Gastroesophageal sphincter (tissue), 4 donors: ENCODE measurements at places on chromosomes 1 and 21.
A peak's percentile ranks its signal among the peaks of the same experiment; 100 is the strongest.

GRCh38 chr1:89727517-89728312 lies 93.1 kb upstream of the LRRC8D start:
- no peaks in the 10 kb centered on the region for H3K36me3 ChIP-seq
- no peak overlapping the region for H3K4me3 ChIP-seq
- ATAC-seq: no peak
- H3K27me3 ChIP-seq: no peaks in the 10 kb centered on the region
- H3K4me1 ChIP-seq: no peaks in the 10 kb centered on the region
- peak overlapping the region; percentile 18 for H3K27ac ChIP-seq

- H3K4me1 ChIP-seq: no peaks in the 10 kb centered on the region
- H3K27me3 ChIP-seq: peaks cover 16% of the 10 kb centered on the region
- H3K27ac ChIP-seq: no peak overlapping the region
- ATAC-seq: no peak
These were observed 45.8 kb upstream of the DMRTB1 start for GRCh38 chr1:53413175-53414001.

- H3K27me3 ChIP-seq: no peaks in the 10 kb centered on the region
- no peak overlapping the region for H3K4me3 ChIP-seq
- H3K36me3 ChIP-seq: no peaks in the 10 kb centered on the region
- no peak for ATAC-seq
- no peak overlapping the region for H3K27ac ChIP-seq
These were observed 46.0 kb downstream of the COL24A1 start for GRCh38 chr1:86110451-86111129.

DNA sequence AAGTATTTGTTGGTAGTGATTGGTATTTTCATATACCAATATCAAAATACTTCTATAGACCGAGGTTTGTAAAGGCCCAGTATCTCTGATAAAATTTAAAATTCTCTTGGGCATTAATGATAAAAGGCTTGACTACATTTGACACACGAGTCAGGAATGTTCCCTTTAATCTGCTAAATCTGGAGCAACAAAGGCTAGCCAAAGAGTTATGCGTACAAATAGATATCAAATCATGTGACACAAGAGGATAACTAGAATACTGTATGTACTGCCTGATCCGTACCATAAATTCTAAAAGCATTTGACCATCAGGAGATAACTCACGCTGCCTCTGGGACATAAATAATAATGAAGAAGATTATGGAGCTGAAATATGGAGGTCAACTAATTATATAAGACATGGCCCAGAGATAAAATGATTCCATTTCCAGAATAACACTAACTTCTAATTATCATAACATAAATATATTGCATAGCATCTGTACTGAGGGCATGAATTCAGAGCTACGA lies 64.2 kb upstream of the SH3GLB1 start:
- no peaks in the 10 kb centered on the region for H3K27me3 ChIP-seq
- H3K27ac ChIP-seq: no peak overlapping the region
- no peak overlapping the region for H3K4me3 ChIP-seq
- no peak for ATAC-seq
- H3K4me1 ChIP-seq: no peaks in the 10 kb centered on the region

DNA sequence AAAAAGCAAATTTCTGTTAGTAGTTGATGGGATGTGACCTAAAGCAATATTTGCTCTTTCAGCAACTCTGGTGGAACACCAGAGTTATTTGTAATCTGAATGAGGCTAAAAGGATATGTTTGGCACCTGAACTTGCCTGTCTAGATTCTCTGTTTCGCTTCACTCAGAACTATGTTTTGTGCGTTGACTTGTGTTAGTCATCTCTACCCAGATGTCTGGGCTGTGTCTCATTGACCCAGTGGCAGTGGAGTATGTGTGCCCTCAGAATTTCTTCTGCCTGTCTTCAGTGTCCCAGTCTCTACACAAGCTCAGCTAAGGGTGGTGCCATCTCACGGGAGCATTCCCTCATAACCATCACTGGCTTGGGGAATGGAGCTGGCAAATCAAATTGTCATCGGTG lies 13.9 kb downstream of the KCNK1 start:
- no peaks in the 10 kb centered on the region for H3K36me3 ChIP-seq
- H3K27me3 ChIP-seq: no peaks in the 10 kb centered on the region
- H3K4me1 ChIP-seq: no peaks in the 10 kb centered on the region
- no peak overlapping the region for H3K4me3 ChIP-seq
- no peak overlapping the region for H3K27ac ChIP-seq
- no peak for ATAC-seq

- no peak for ATAC-seq
- no peaks in the 10 kb centered on the region for H3K27me3 ChIP-seq
- H3K4me1 ChIP-seq: no peaks in the 10 kb centered on the region
- no peak overlapping the region for H3K27ac ChIP-seq
- H3K36me3 ChIP-seq: no peaks in the 10 kb centered on the region
- no peak overlapping the region for H3K4me3 ChIP-seq
These were observed 264.7 kb upstream of the C1orf105 start for GRCh38 chr1:172155766-172156165.

DNA sequence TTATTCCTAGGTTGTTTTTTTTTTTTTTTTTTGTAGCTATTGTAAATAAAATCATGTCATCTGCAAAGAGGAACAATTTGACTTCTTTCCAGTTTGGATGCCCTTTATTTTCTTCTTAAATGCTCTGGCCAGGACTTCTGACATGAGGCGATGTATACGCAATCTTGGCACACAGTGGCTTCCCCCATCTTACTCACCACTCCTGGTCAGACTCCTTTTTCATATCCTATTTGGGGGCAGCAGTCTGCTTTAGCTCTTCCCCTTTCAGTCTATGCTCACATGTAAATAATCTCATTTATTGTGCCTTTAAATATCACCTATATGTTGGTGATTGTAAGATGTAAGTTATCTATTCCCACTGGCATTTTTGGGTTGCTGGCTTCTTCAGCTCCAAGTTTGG lies 56.1 kb downstream of the SLAMF6 start:
- H3K27ac ChIP-seq: no peak overlapping the region
- H3K4me3 ChIP-seq: no peak overlapping the region
- no peaks in the 10 kb centered on the region for H3K36me3 ChIP-seq
- no peaks in the 10 kb centered on the region for H3K4me1 ChIP-seq
- no peak for ATAC-seq
- no peaks in the 10 kb centered on the region for H3K27me3 ChIP-seq

- H3K36me3 ChIP-seq: no peaks in the 10 kb centered on the region
- peaks cover 34% of the 10 kb centered on the region for H3K27me3 ChIP-seq
These were observed 417.6 kb downstream of the NPHP4 start for GRCh38 chr1:5574641-5575040.

DNA sequence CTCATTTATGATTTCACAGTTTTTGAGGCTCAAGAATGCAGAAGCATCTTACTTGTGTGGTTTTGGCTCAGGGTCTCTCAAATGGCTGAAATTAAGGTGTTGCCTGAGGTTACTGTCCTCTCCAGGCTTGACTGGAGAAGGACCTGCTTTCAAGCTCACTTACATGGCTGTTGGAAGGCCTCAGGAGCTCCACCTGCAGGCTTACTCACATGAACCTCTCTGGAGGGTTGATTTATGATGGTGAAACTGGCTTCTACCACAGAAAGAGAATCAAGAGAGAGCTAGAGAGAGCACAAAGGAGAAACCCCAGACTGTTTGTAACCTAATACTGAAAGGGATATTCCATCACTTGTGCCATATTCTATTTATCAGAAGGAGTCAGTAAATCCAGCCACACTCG lies 6.2 kb upstream of the KCNK2 start:
- peaks cover 21% of the 10 kb centered on the region for H3K27me3 ChIP-seq
- H3K4me3 ChIP-seq: no peak overlapping the region
- no peaks in the 10 kb centered on the region for H3K4me1 ChIP-seq
- no peaks in the 10 kb centered on the region for H3K36me3 ChIP-seq

DNA sequence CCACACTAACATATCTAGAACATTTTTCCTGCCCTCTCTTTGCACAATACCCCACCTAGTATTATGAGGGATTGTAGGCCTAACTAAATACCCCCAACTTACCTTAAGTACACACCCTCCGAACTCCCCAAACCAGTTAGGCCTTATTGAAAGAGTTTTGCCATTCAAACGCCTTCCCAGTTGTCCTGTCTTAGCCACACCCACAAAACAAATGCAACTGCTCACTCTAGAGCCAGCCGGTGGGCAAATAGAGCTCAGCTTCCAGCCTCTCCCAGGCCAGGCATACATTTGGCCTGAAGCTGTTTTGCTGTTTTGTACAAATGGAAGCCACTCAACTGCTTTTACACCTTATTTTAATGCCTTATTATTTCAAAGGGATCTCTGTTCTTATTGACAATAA lies 224.2 kb upstream of the RUNX1 start:
- no peaks in the 10 kb centered on the region for H3K27me3 ChIP-seq
- no peak overlapping the region for H3K27ac ChIP-seq
- no peak for ATAC-seq
- H3K4me1 ChIP-seq: no peaks in the 10 kb centered on the region
- no peak overlapping the region for H3K4me3 ChIP-seq
- H3K36me3 ChIP-seq: no peaks in the 10 kb centered on the region

GRCh38 chr1:23367451-23367790 lies 2.2 kb downstream of the ZNF436 start:
- peak overlapping the region; percentile 95 for H3K27ac ChIP-seq
- no peaks in the 10 kb centered on the region for H3K27me3 ChIP-seq
- H3K4me3 ChIP-seq: peak overlapping the region; percentile 46
- no peak for ATAC-seq
- H3K36me3 ChIP-seq: peaks cover 45% of the 10 kb centered on the region
- peaks cover 32% of the 10 kb centered on the region for H3K4me1 ChIP-seq

- H3K27me3 ChIP-seq: no peaks in the 10 kb centered on the region
- H3K36me3 ChIP-seq: no peaks in the 10 kb centered on the region
- no peaks in the 10 kb centered on the region for H3K4me1 ChIP-seq
These were observed 14.1 kb downstream of the DISP1 start for GRCh38 chr1:222828939-222829338.

- peaks cover 28% of the 10 kb centered on the region for H3K27me3 ChIP-seq
- peaks cover 19% of the 10 kb centered on the region for H3K4me1 ChIP-seq
- no peak overlapping the region for H3K4me3 ChIP-seq
- H3K27ac ChIP-seq: no peak overlapping the region
These were observed 32.5 kb upstream of the SLC19A1 start for GRCh38 chr21:45574691-45575090.

DNA sequence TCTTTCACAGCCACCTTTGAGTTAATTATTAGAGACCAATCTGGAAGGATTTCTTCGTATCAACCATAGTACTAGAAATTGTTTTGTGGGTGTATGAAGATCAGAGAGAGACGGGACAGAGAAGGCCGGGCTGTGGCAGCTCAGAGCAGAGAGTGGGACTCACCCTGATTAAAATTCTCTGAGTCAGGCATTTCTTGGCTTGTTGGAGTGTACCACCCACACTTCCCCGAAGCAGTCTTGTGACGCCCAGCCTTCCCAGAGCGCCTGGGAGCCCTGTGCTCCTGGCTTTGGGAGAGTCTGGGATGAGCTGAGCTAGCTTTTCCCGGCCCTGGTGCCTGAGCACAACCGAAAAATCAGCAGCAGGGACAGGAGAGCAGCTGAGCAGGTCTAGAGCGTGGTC lies 19.4 kb downstream of the PLEKHM2 start:
- peak overlapping the region; percentile 86 for H3K27ac ChIP-seq
- H3K4me3 ChIP-seq: no peak overlapping the region
- no peaks in the 10 kb centered on the region for H3K4me1 ChIP-seq
- peak; percentile 98 for ATAC-seq
- peaks cover 10% of the 10 kb centered on the region for H3K36me3 ChIP-seq

GRCh38 chr1:222043444-222044292 lies 301.8 kb upstream of the DUSP10 start:
- H3K36me3 ChIP-seq: no peaks in the 10 kb centered on the region
- H3K4me3 ChIP-seq: no peak overlapping the region
- peak; percentile 16 for ATAC-seq
- peaks cover 15% of the 10 kb centered on the region for H3K4me1 ChIP-seq
- H3K27me3 ChIP-seq: no peaks in the 10 kb centered on the region

GRCh38 chr1:53511933-53512806 lies 53.0 kb downstream of the DMRTB1 start:
- no peaks in the 10 kb centered on the region for H3K36me3 ChIP-seq
- H3K4me3 ChIP-seq: no peak overlapping the region

DNA sequence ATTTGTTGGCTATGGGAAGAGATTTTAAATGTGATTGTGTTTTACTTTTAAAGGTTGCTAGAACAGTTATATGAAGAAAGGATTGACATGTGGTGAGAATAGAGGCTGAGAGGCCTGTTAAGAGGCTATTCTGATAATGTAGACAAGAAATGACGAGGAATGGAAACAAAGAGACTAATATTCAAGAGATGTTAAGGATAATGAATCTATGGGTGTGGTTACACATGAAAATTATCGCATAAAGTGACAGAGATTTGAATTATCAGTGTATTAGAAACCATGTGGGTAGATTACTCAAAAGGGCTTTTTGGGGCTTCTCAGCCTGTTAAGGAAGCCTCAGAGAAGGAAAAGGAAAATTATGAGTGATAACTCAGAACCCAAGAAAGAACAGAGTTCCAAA lies 120.4 kb downstream of the MACF1 start:
- H3K27ac ChIP-seq: no peak overlapping the region
- H3K27me3 ChIP-seq: no peaks in the 10 kb centered on the region
- H3K4me1 ChIP-seq: no peaks in the 10 kb centered on the region
- no peak overlapping the region for H3K4me3 ChIP-seq

GRCh38 chr21:17679002-17679600 lies 66.4 kb upstream of the BTG3 start:
- peak; percentile 68 for ATAC-seq
- H3K36me3 ChIP-seq: no peaks in the 10 kb centered on the region
- no peak overlapping the region for H3K4me3 ChIP-seq
- H3K4me1 ChIP-seq: no peaks in the 10 kb centered on the region

DNA sequence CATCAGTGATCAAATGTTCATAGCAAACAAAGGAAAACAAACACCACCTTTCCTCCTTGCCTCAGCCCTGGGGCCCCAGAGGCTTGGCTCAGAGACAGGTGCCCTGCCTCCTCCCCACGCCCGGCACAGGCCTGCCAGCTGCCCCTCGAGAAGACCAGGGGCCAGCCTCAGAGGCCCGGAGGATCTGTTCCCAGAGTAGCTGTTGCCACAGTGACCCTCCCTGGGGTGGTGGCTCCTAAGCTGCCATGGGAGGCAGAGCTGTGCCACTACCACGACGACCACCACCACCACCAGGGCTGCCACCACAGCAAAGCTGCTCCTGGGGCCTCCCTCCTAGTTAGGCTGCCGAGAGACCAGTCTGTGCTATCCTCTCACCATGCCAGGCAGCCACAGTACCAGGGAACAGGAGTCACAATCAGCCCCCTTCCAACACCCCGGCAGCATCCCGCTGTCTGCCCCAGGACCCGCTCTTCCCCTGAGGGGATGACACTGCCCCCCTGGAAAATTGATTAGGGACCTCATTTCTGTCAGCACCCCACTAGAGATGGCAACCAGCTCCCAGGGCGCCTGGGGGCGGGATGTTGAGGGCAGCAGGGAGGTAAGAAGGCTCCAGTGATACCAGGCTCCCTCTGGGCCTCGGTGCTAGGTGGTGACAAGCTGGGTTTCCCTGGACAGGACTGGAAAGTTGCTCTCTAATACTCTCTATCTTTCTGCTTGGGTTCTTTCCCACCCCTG lies 30.5 kb downstream of the KCNC4 start:
- no peak overlapping the region for H3K4me3 ChIP-seq
- no peak for ATAC-seq
- no peaks in the 10 kb centered on the region for H3K36me3 ChIP-seq

DNA sequence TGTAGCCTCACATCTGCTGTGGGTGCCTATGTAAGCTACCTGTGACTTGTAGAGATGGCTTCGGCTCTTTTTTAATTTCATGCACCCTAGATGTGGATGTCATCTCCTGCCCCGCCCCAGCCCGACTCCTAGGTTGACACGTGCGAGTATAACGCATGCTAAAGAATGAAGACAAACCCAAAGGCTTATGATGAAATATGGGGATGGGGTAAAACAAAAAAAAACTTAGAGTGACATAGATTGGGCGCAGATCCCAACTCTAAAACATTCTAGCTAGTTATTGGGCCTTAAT lies 613 bp upstream of the ERO1B start:
- peak overlapping the region; percentile 85 for H3K27ac ChIP-seq
- no peak for ATAC-seq
- H3K4me3 ChIP-seq: peak overlapping the region; percentile 83
- no peaks in the 10 kb centered on the region for H3K36me3 ChIP-seq
